ENCODE measurements at places on chromosomes 16 and 17.

DNA sequence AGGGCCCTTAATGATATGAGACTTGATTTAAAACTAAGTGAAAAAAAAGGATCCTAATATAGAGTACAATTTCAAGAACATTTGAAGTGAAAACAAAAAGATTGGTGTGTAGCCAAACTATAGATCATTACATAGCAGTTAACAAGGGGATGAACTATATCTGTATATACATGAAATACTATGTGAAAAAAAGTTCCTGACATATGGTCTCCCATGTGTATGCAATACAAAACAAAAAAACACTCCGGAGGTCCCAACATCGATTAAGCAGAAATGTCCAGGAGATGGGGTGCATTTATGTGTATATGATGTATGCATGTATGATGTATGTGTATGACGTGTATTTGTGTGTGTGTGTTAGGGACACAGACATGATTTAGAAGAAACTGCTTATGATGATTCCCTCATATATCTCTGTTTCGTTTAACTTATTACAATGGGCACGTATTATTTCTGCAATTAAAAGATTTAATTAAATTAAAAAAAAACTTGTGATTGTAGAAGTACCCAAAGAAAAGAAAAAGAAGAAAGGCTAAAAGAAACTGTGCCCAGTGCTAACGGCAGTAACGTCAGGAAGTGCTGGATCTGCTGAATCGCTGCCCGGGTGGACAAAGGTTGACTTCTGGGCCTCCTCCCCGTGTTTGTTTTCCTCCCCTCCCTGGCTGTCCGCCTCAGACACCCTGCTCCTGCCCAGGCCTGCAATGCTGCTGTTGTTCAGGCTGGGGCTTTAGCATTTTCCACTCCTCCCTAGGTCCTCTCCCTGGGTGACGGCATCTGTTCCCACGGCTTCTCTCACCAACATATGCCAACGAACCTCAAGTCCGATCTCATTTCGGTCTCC lies 36.9 kb downstream of the TBX4 start:
- DNase-seq, result no peak

GRCh38 chr16:48629531-48629930 lies 19.6 kb upstream of the N4BP1 start:
- no peak for DNase-seq

- no peak for DNase-seq
These were observed 20.7 kb downstream of the SLC47A1 start for GRCh38 chr17:19554393-19554792.

GRCh38 chr17:39979893-39980350 lies 685 bp upstream of the PSMD3 start:
- DNase-seq, result no peak

DNA sequence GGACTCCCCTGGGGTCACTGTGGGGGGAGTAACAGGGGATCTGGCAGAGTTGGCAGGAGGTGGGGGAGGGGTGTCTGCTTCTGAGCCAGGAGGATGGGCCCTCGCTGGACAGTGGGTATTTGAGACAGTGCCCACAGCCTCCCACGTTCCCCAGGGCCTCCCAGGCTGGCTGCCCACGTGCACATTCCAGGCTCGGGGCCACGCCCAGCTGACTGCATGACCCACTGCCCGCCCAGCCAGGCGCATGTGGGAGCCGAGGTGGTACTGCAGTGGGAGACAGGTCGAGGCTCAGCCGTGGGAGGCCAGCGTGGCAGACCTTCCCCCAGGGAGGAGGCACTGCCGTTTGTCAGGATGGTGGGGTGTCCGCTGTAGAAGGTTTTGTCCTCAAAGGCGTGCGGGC lies 38.8 kb downstream of the BAHCC1 start:
- DNase-seq, result no peak

DNA sequence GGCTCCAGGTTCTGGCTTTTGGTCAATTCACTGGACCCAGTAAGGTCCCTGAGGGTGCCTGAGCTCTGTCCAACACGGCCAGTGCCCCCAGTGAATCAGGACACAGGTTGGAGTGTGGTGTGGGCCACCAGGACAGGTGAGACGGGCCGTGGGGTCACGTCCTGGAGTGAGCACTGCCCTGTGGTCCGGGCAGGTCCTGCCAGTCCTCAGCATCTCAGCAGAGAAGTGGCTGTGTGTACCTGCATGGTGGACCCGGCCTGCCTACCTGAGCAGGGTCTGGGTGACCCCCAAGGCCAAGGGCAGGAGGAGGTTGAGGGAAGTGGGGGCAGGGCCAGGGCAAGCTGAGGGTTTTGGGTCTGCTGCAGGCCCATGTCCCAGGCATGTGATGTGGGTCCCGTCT lies 1.9 kb upstream of the GNG13 start:
- no peak for DNase-seq

GRCh38 chr17:78962345-78962983 lies 17.3 kb downstream of the LGALS3BP start:
- DNase-seq, result no peak

GRCh38 chr17:65078441-65079160 lies 22.1 kb upstream of the GNA13 start:
- no peak for DNase-seq

DNA sequence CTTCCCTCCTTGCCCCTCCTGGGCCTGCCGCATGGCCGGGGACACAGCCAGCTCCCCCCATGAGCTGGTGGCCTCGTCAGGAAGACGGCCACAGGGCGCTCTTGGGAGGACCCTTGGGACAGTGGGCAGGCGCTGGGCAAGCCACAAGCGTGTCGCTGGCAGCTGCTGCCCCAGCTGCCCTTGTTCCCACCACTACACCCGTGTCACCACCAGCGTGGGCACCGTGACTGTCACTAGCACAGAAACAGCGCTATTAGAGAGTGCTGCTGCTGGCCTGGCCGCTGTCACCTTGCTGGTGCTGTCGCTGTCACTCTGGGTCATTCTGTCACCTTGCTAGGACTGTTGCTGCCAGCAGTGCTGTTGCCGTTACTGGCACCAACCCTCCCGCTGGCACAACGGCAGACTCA lies 47.2 kb downstream of the ZFPM1 start:
- DNase-seq, result no peak

DNA sequence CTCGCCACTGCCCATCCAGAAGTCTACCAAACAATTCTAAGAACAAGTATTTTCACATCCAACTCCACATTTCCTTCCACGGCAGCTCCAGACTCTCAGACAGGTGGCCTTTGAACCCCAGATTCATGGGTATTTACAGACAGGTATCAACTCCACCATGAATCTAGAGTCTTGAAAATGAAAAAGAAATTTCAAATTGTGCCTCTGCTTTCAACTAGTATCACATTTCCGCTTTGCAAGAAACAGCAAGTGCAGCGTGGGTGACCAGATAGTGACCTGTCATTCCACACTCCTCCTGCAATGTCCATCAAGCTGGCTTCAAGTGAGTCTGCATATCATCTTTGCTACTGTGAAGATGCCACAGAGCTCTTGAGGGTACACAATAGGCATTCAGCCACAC lies 232.4 kb upstream of the RPL38 start:
- DNase-seq, result no peak

DNA sequence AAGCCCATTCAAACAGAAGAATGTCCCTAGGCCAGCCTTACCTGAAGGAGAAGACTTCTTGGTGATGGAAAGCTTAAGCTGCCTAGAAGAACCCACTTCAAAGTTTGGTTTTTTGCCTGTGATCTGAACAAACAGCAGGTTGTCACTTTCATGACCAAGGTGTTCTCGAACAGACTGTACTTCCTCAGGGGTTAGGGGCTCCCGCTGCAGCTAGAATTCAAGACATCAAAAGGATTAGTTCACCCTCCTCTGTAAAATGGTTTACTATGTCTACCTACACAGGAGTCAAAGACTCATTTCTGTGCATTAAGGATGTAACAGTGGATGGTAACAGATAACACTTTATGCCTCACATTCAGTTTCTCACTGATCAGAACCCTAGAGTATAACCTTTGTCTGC lies 13.2 kb downstream of the CIAPIN1 start:
- no peak for DNase-seq

DNA sequence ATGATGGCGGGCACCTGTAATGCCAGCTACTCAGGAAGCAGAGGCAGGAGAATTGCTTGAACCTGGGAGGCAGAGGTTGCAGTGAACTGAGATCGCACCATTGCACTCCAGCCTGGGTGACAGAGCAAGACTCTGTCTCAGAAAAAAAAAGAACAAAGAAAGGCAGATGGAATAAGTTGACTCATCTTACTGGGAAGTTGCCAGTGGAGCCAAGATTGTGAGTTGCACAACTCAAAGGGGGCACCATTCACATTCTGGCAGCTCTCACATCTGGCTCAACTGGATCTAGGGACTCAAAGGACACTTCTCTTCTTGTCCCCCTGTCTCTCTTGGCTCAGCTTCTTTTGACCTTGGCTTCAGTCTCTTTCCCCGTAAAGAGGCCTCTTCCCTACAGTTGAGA lies 53.7 kb upstream of the ETV4 start:
- peak; percentile 69 for DNase-seq

- no peak for DNase-seq
These were observed 2.0 kb upstream of the CAVIN1 start for GRCh38 chr17:42424991-42425610.

DNA sequence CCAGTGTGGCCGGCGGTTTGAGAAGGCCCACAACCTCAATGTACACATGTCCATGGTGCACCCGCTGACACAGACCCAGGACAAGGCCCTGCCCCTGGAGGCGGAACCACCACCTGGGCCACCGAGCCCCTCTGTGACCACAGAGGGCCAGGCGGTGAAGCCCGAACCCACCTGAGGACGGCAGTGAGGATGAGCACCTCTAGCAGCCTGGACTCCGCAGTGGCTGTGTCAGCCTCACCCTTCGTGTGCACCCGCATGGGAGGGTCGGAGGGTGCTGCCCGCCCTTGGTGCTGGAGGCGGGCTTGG lies 16.7 kb downstream of the ZNF276 start:
- no peak for DNase-seq

- peak; percentile 59 for DNase-seq
These were observed 1.9 kb upstream of the CAPN15 start for GRCh38 chr16:525520-526180.

GRCh38 chr17:61015966-61016365 lies 338.3 kb downstream of the BCAS3 start:
- DNase-seq, result peak; percentile 15

DNA sequence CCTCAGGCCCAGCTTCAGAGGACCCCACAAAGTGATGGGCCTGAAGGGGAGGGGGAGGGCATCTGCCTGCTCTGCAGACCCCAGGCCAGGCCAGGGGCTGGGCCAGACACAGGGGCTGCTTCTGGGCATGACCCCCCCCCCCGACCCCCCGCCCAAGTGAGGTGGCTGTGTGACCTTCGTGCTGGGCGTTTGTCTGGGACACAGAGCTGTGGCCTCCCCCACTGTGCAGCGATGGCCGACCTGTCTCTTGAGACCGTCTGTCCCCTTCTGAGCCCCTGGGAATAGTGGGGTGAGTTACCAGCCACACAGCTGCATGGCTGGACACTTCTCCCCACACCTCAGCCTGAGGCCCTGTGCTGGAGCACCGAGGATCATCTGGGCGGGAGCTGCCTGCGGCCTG lies 34.8 kb upstream of the GNG13 start:
- DNase-seq, result no peak

DNA sequence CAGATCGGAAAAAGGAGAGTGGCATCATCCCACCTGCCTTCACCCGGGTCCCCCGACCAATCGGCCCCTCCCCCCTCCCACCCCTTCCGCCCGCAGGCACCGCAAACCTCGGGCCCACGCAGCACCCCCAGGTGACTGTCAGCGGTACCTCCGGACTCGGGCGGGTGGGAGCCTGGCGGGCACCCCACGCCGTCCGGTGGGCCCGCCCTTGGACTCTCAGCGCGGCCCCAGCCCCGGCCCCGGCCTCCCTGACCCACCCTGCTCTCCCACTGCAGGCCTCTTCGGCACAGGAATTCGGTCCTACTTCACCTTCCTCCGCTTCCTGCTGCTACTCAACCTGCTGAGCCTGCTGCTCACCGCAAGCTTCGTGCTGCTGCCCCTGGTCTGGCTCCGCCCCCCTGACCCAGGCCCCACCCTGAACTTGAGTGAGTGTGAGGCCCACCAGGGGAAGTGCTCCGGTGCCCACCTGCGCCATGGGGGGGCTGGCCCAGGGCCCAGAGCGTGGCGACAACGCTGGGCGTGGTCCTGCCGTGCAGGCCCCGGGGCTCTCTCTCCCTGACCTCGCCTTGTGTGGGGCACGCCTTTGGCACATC lies 1.6 kb downstream of the TMC8 start:
- no peak for DNase-seq

- DNase-seq, result no peak
These were observed 19.4 kb downstream of the UTS2R start for GRCh38 chr17:82390860-82391435.

DNA sequence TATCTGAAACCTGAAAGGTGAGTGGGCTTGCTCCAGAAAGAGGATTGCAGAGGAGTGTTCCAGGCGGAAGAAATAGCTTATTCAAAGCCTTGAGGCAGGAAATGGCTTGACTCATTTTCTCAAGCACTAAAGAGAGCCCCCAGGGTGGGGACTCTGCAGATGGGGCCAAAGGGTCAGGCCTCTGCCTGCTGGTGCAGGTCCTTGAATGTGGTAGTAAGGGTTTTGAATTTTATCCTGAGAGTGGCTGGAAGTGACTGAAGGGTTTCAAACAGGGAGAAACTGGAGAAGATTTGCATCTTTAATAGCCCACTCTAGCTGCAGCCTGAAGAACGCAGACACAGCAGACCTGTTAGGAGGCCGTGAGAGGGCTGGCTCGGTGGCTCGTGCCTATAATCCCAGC lies 144.4 kb downstream of the CCT6B start:
- no peak for DNase-seq

GRCh38 chr16:67177743-67178699 lies 5.7 kb downstream of the MATCAP1 start:
- no peak for DNase-seq

DNA sequence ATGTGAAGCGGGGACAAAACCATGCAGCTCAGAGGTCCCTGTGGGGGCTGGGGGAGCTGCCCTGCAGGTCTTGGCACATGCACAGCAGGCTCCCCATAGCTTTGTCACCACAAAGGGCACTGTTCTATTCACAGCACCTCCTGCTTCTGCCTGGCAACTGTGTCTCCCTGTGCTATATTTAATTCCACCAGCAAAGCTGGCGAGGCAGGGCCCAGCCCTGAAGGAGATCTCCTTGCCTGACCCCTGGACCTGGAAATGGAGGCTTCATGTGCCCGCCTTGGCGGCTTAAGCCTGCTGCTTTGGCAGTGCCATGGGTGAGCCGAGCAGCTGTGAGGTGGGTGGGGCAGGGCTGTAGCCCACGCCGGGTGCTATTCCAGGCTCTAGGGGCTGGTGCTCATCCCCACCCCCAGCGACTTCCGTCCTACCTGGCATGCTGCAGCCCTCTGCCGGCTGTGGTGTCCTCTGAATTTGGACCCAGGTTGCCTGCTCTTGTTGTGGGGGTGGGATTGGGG lies 6.8 kb downstream of the LDHD start:
- no peak for DNase-seq

DNA sequence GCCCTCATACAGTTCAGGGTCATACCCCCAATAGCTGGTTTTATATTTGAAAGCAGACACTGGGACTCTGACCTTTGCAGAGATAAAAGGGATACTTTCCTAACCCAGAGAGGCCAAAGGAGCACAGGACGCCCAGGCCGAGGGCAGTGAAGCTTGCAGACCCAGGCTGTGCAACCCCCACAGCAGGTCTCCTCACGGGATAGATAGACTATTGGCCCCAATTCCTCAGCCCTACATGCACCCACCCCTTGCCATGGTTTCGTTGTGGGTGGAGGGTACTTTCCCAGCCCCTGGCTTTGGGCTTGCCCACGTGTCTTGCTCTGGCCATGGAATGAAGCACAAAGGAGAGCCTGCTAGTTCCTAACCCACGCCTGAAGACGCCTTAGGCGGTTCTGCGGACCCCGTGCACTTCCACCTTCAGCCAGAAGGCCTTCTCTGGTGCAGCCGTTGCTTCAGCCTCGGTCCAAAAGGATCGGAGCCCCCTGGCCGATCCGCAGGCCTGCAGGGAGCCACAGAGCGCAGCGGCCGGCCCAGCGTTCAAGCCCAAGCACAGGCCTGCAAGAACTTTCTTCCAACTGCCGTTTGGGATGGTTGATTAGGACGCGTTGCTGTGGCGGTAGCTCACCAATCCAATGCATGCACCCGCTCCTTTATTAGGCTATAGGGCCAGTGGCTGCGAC lies 9.8 kb upstream of the BRCA1 start:
- no peak for DNase-seq
